DMS 273 treated with DMSO at 0.1 percent for 48 hours (cell line): ENCODE measurements at places on chromosomes 3 and 15.
A peak's percentile ranks its signal among the peaks of the same experiment; 100 is the strongest.

GRCh38 chr15:99951511-99951910 lies 218.3 kb upstream of the LYSMD4 start:
- DNase-seq = no peak

DNA sequence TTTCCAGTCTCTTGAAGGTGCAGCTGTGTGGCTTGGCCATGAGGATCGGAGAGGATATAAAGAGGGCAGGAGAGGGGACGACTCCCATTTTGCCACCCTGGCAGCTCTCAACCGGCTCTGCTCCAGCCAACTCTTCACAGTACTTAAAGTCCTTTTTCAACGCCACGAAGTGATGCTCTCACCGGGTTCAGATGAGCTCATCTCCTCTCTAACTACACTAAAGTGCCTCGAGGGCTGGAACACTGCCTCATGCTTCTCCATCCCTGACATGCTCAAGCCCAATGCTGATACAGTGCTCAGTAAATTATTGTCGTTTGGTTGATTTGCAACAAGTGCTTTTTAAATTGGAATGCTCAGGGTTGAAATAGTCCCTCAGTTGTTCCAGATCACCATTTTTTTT lies 97.8 kb downstream of the GTPBP8 start:
- DNase-seq = no peak

DNA sequence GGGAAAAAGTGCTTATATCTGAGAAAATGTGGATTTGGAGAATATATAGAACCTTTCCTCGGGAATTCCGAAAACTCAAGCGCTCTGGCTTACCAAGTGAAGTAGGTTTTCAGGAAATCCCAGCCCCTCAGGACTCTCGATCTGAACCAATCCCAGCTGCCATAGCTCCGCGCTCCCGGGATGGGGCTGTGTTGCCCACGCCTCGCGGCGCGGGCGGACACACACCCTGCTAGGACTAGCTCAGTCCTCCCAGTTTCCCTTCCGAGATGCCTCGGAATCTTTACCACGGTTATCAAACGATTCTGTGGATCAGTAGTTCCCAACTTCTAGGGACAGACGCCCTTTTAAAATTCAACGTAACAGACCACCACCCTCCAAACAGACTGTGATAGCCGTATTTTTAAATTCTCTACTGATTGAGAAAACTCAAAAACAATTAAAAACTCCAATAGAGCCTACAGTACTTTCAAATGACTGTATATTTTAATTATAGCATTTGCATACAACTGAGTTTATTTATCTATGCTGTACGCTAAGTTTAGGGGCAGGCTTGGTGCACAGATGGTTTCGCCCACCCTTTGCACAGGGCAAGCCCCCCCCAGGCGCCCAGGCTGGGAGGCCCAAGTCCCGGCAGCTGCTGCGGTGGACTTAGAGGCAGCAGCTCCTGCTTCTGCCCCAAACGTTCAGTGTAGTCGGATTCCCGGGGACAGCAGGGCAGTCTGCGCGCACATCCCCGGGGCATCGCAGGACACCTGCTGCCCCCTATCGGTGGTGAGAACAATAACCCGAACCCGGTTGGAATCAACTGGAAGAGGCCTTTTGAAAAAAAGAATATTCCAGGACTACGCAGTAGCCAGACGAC lies 52.3 kb downstream of the CCDC54 start:
- DNase-seq = peak; percentile 65

DNA sequence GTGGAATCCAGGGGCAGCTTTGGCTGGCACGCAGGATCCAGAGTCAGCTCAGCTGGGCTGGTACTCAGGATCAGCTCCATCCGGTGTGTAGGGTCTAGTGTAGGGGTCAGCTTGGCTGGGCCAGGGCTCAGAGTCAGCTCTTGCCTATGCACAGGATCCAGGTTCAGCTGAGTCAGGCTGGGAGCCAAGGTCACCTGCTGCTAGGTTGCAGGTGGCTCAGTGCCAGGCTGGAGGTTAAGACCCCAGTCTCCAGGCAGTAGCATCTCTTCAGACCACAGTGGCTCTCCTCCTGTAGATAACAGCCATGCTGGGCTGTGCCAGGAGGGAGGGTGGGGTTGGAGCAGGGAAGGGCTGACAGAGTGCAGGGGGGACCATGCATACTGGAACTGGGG lies 1.8 kb downstream of the HYAL3 start:
- no peak for DNase-seq

GRCh38 chr15:31953478-31953877 lies 76.8 kb upstream of the CHRNA7 start:
- DNase-seq = no peak

GRCh38 chr3:190444576-190445145 lies 5.0 kb downstream of the TMEM207 start:
- DNase-seq = no peak

DNA sequence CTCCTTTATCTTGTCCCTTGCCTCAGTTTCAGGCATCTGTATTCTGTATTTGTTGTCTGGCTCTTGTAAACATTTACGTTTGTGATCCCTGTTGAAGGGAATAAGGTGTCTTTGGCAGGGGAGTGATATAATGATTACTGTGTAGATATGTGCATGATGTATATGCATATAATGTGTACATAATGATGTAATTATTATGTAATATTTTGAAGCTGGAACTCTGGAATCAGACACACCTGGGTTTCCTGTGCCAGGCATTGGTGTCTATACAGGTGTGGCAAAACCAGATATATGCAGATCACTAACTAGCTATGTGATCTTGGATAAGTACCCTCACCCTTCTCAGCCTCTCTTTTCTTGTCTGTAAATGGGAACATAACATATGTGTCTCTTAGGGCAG lies 241.2 kb upstream of the FEZF2 start:
- no peak for DNase-seq

- no peak for DNase-seq
These were observed 4.9 kb downstream of the RFTN1 start for GRCh38 chr3:16508591-16508995.

GRCh38 chr15:33467146-33467815 lies 156.5 kb downstream of the RYR3 start:
- DNase-seq = no peak

DNA sequence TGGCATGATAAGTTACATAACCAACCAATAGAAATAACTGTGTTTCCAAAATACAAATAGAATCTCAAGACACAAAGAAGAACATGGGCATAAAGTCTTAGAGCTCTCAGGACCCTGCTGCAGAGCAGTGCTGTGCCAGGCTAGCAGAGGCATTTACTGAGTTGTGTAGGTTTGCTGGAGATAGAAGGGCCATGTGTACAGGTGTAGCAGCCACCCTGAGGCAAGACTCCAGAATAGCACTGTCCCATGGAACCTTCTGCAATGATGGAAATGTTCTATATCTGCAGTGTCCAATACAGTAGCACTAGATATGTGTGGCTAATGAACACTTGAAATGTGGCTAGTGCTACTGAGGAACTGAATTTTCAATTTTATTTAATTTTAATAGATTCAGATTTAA lies 267.0 kb upstream of the UMPS start:
- no peak for DNase-seq
